ENCODE measurements at places on chromosomes 6 and 20.

DNA sequence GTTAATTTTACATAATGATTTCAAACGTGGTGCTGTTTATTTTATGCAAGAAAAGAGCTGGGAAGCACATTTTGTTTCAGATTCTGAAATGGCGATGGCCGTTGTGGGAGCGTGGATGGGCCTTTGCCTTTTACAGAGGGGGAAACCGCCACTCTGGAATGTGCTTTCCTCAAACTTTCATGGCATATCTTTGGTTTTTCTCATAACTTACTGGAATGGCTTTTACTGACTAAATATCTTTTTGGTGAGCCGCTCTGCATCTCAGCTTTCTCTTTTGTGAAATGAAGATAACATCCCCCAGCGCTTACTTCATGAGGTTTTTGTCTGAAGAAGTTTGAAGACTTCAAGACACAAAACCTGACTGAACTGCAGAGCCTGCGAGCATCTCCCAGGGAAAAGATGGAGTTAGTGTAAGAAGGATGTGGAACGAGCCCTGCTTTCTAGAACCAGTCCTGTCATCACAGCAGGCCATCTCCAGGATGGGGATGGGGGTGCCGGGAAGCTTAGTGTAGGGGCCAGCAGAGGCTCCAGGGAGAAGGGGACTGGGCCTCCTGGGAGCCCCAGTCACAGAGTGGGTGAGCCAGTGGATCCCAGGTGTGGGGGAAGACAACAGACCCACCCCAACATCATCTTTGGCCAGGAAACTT lies 61.8 kb upstream of the TIAM2 start:
- DNase-seq: no peak

DNA sequence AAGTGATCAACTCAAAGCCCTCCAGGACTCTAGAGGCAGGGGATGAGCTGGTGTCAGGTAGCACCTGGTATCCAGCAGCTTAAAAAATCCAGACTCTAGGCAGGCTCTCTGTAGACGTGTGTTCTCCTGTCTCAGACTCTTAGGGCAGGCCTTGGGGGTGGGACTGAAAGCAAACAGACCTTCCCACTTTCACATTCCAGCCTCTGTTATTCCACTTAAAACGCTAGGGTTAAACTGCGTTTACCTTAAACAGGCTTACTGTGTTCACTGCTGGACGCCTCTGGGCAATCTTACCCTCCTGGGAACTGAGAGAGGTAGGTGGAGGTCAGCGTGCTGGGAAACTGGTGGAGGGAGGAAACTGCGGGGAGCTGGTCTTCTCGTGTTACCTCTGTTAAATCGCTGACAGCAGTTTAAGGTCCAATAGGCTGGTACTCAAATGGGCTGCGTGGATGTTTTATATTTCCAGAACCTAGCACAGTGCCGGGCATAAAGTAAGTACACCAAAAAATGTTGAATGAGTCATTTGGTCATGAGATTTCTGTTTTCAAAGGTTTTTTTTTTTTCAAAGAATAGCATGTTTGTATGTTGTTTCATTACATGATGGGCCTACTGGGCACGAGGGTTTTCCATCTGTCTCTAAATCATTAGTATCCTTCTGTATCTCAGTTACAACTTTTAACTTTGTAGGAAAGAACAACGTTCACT lies at the start of gene GCNT2:
TSS of gene GCNT2 (plus strand) at position 248 of the 705 bp plus-strand sequence. CDS start 7,561 bp downstream, outside the sequence.
- no peak for DNase-seq

- DNase-seq: no peak
These were observed 2.8 kb upstream of the CDSN start for GRCh38 chr6:31122791-31123706.

GRCh38 chr6:34487536-34487935 lies 21.7 kb downstream of the PACSIN1 start:
- DNase-seq: no peak

- DNase-seq: no peak
These were observed 45.4 kb downstream of the PANK2 start for GRCh38 chr20:3934624-3935023.

- no peak for DNase-seq
These were observed 827.7 kb downstream of the MAFB start for GRCh38 chr20:39861381-39861780.

DNA sequence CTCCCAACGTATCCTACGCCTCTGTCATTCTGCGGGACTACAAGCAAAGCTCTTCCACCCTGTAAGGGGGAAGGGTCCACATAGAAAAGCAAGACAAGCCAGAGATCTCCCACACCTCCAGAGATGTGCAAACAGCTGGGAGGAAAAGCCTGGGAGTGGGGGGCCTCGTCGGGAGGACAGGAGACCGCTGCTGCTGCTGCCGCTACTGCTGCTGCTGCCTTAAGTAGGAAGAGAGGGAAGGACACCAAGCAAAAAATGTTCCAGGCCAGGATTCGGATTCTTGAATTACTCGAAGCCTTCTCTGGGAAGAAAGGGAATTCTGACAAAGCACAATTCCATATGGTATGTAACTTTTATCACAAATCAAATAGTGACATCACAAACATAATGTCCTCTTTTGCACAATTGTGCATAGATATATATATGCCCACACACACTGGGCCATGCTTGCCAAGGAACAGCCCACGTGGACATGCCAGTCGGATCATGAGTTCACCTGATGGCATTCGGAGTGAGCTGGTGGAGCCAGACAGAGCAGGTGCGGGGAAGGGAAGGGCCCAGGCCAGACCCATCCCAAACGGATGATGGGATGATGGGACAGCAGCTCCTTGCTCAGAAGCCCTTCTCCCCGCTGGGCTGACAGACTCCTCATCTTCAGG lies 108.8 kb upstream of the RAB32 start:
- DNase-seq: no peak

DNA sequence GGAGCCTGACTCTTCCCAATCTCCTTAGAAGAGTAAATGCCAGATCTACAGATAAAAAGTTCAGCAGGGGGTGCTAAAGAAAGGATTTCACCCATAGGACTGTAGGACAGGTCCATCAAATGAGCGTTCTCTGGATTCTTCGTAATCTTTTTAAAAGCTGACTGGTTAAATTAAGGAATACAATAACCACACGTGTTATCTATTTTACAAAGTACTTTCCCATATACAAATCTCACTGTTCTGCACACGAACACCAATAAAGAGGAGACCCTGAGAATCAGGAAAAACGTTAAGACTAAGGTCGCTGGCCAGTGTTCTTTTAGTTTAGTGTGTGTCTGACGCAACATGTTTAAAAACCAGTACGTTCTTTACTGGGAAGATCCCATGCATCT lies 542 bp downstream of the TUBE1 start:
- DNase-seq: peak; percentile 41

- no peak for DNase-seq
These were observed 153.6 kb downstream of the NFATC2 start for GRCh38 chr20:51388756-51389542.

DNA sequence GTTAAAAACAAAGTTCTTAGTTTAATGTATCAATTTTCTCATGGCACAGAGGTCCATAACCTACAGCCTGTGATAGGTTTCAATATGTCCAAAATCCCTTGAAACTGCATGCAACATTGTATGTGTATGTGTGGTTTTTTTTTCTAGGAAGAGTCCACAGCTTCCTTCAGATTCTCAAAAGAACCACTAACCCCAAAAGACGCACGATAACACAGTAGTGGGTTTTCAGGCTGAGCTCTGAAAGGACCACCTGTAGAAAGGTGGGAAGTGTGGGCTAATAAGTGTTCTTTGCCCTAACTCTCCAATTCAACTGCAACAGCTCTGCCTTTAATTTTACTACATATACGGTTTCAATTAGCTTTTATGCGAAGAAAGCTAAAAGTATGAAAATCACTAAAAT lies 11.5 kb upstream of the KATNA1 start:
- DNase-seq: no peak
